ENCODE measurements at places on chromosomes 11 and 22.

DNA sequence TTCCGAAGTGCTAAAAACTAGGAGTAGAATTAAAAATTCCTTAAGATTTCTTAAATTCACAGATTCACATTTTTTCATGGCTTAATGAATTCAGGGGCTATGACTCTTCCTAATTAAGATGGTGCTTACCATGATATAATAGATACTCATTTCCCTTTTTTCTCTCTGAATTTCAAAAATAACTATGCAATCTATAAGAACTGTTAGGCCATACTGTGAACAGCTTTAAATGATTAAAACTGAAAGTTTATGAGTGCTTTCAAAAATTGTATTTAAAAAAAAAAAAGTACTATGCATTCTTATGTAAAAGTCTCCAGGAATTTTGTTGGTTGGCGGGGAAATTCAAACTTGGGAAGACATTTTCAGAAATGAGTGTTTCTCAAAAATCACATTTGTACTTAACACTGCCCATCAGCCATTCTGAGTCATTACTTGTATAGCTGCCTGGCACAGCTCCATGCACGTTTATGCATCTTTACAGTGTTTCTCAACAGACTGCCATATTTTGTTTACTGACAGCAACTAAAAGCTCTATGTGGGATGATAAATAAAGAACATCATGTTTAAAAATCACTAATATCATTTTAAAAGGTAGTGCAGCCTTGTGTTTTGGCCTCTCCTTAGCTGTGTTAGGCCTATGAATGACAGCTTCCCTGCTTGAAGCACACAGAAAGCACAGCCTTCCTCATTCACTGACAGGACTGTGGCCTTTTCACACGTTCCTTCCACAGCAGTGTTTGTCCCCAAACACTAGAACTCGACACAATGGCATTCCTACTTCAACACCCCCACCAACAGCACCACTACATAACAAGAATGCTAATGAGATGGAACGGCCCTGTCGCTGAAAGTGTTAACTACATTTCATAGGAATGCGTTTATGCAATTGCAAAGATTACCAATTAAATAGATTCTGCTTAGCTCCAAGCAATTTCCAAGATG lies 131.4 kb downstream of the DCDC1 start:
- no peak for DNase-seq

- DNase-seq, result no peak
These were observed 14.8 kb upstream of the UVRAG start for GRCh38 chr11:75800136-75800675.

DNA sequence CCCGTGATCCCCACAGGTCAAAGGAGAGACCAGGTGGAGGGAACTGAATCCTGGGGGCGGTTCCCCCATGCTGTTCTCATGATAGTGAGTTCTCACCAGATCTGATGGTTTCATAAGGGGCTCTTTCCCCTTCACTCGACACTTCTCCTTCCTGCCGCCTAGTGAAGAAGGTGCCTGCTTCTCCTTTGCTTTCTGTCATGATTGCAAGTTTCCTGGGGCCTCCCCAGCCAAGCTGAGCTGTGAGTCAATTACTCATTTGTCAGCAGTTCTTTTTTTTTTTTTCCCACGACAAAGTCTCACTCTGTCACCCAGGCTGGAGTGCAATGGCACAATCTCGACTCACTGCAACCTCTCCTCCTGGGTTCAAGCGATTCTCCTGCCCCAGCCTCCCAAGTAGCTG lies 1530.4 kb downstream of the BRD1 start:
- no peak for DNase-seq

GRCh38 chr11:10659339-10660216 lies 34.0 kb downstream of the IRAG1 start:
- DNase-seq, result peak; percentile 92
